ENCODE measurements at places on chromosomes 16 and 17.
A peak's percentile ranks its signal among the peaks of the same experiment; 100 is the strongest.

DNA sequence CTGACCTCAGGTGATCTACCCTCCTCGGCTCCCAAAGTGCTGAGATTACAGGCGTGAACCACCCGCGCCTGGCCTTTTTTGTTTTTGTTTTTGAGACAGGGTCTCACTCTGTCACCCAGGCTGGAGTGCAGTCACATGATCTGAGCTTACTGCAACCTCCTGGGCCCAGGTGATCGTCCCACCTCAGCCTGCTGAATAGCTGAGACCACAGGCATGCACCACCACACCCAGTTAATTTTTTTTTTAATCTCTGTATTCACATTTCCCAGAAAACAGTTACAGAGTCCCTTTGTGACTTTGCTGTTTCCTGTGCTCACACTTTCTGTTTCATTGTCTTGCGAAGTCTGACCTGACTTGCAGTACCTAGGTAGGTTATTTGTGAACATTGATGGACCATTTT lies 2.7 kb downstream of the CLUAP1 start:
- DNase-seq, result no peak

DNA sequence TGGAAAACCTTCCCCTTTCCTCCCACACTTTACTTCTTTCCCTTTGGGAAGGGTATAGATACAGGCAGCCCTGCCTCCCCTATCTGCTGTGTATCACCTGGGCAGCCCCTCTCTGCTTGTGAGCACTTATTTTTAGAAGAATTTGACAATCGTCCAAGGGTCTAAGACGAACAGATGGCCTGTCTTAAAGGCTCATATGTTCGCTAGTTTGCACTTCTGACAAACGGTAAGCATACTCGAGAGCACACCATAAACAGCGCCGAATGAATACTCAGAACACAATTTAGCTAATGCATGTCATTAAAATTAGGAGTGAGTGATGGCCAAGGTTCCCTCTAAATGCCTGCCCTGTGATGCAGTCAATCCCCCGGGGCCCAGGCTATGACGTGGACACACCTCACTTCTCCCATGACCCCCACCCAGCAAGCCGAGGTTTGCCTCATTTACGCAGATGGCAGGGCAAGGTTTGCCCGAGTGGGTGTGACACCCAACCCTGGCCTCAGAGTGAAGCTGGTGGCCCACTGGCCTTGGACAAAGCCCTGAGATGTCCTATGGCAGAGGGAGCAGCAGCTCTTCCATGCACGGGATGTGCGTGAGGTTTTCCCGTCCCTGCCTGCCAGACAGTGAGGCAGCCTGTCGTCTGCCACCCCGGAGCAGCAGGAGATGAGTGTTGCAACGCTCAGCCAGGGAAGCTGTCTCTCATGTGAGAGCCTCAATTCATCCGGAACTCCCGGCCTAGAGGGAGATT lies 125.2 kb downstream of the C16orf78 start:
- peak; percentile 46 for DNase-seq

GRCh38 chr16:11361701-11362451 lies 16.6 kb downstream of the RMI2 start:
- no peak for DNase-seq

GRCh38 chr17:59764292-59764741 lies 56.9 kb downstream of the VMP1 start:
- DNase-seq, result no peak

DNA sequence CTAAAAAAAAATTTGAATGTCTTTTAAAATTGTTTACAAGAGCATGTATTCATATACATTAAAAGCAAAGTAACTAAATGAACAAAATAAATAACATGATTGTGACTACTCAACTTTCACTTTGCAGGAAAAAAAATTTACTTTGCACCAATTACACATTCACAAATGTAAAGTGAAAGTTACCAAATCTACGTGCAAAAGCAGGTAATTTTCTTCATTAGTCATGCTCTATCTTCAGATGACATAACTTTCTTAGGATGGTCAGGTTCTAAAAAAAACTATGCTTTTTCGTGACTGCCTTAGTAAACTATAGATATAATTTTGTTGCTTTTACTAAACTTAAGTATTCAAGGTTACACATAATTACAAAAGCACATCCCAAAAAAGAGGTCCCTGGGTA lies 17.0 kb upstream of the ABCA10 start:
- no peak for DNase-seq

DNA sequence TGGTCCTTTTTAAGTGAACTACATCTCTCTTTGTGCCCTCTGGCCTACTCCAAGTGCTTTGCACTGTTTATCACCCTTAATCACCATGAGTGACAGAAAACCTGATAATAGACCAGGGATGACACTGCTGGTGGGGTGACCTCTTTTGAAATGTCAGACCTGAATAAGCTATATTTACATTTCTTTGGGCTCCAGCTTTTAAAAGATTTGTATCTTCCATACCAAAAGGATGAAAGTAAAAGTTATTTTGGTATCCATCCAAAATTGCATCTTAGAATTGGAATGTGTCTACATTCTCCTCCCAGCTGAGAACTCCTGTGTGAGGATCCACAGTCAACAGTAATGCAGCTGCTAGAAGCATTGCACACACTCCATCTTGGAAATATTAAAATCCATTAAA lies 370.0 kb downstream of the CDH11 start:
- DNase-seq, result no peak

DNA sequence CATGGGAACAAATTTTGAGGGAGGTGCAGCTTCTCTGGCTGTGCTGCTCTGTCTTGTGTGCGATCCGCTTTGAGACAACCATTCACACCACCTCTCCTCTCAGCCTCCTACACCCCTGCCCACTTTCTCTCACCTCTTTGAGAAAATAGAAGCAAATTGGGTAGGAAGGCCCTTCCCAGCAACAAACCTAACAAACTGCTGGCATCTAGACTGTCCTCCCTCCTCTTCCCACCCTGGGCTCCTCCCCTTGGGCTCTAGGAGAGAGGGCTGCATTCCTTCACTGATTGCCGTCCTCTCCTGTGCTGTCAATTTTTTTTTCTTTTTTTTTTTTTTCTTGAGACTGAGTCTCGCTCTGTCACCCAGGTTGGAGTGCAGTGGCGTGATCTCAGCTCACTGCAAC lies 13.5 kb downstream of the CDIPT start:
- no peak for DNase-seq

DNA sequence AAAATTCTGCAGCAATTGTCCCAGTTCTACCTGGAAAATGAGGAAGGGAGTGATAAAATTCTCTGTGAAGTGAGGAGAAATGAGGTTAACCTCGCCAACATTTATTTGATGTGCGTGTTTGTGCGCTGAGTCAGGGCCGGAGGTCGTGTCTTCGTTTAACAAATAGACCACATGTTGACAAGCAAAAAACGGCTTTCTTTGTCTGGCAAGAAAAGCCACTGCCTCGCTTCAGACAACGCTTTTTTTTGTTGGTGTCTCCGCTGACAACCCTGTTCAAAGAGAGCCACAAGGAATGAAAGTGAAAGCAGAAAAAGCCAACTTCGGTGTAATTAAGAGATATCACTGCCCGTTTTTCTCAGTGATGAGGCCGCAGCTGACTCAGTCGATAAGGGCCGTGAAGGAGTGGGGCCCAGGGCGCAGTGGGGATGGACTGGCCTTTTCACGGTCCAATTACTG lies 510.6 kb downstream of the CDH13 start:
- no peak for DNase-seq

DNA sequence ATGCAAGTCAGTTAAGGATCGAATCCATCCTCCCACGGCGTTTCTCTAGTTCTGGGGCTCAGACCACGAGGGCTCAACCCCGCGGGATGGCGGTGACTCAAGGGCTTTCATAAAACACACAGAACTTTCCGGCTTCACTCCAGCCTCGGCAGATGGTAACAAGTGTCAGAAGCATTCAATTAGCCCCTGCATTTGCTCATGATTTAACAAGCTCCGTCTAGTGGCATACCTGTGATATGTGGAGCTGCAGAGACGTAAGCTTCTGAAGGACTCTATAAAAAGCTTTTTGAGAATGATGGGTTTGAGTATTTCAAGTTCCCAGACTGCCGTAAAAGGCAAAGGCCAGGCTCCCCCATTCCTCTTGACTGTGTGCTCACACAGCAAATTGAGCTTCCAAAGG lies 91.3 kb upstream of the SEC14L1 start:
- DNase-seq, result peak; percentile 68

DNA sequence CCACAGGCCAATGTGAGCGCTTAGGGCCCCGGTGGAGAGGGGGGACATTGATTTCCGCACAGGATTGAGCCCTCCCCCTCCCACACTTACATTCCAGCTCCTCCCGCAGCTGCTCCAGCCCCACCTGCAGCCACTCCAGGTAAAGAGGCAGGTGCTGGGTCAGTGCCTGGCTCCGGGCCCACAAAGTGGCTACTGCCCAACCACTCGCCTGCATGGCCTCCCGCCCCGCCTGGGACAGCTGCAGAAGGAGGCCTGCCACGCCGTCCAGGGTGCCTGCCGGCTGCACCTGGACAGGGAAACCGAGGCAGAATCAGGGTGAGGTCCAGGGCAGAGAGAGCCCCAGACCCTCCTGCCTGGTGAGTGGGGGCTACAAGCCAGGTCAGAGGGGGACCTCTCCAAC lies 46.3 kb downstream of the RMI2 start:
- DNase-seq, result no peak

DNA sequence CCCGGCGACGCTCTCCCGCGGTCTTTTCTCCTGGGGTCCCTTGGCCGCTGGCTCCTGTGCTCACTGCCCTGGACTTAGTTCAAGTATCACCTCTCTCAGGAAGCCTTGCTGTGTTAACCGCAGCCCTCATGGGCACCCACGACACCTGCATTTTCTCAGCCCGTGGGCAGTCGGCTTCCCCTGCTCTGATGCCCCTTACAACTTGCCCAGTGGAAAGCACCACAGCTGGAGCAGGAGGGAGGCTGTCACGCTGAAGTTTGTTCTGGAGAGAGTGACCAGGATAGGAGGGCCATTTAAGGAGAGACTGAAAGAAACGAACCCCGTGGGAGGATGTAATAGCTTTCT lies 395 bp downstream of the STXBP4 start:
- DNase-seq, result no peak

GRCh38 chr17:81695801-81696200 lies 7.4 kb upstream of the MRPL12 start:
- DNase-seq, result no peak

DNA sequence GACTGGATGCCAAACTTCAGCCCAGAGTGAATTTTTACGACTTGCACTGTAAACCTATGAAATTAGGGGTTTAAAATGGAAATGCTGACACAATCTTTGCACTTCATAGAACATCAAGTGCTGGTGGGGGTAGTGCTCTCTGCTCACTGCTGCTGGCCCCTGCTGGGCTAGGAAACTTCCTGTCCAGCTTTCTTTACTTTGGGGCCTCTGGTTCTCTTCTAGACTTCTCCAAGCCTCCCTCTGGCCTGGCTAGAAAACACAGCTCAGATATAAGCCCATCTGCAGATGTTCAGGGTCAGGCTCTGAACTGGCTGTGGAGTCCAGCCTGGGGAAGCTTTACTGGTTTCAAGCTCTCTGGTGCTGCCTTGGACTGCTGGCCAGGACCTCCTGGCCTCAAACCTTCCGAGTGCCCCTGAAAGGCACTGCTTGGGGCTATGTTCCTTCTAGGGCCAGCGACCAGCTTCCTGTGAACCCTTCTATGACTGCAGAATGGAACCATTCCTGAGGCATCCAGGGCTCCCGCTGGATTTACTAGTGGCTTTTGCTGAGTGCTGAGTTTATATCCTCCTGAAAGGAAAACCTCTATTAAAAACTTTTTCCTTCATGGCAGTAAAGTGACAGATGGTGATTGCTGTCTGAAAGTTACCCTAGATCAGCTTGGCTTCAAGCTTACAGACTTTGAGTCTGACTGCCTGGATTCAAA lies 59.4 kb downstream of the TBX4 start:
- DNase-seq, result no peak

DNA sequence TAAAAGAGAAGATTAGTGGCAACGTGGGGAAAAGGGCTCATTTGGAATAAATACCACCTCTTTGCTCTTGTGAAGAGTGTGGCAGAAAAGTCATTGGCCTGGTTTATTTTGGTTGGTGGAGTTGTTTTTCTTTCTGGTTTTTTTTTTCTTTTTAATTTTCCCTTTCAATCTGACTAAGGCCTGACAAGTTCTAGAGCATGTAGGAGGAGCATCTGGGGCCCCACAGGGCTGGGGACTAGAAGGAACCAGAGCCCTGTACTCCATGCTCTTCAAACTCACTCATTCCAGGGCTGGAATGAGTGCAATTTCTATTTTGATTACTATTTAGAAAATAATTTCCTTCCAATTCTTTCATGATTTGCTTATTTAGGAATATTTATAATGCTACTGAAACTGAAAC lies 13.3 kb downstream of the IRX5 start:
- DNase-seq, result no peak

GRCh38 chr17:77365584-77366186 lies 224.9 kb downstream of the SEC14L1 start:
- DNase-seq, result no peak

DNA sequence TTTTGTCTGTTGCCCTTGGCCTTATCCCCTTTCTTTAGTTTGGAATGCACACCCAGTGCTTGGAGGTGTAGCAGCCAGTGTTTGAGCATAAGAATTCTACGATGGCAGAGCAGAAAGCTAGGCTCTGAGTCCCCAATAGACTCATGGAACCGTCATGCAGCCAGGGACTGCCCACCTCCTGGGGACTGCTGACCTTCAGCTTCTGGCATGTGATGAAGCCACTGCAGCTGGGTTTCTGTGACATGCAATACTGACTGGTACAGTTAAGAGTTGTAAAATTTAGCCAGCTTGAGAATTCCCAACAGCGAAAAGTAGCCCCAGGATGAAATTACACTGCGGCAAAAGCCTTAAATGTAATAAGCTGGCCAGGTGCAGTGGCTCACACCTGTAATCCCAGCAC lies 9.0 kb upstream of the MAP3K14 start:
- no peak for DNase-seq

- no peak for DNase-seq
Measured at GRCh38 chr17:6712854-6713129, 377 bp downstream of the SLC13A5 start.

DNA sequence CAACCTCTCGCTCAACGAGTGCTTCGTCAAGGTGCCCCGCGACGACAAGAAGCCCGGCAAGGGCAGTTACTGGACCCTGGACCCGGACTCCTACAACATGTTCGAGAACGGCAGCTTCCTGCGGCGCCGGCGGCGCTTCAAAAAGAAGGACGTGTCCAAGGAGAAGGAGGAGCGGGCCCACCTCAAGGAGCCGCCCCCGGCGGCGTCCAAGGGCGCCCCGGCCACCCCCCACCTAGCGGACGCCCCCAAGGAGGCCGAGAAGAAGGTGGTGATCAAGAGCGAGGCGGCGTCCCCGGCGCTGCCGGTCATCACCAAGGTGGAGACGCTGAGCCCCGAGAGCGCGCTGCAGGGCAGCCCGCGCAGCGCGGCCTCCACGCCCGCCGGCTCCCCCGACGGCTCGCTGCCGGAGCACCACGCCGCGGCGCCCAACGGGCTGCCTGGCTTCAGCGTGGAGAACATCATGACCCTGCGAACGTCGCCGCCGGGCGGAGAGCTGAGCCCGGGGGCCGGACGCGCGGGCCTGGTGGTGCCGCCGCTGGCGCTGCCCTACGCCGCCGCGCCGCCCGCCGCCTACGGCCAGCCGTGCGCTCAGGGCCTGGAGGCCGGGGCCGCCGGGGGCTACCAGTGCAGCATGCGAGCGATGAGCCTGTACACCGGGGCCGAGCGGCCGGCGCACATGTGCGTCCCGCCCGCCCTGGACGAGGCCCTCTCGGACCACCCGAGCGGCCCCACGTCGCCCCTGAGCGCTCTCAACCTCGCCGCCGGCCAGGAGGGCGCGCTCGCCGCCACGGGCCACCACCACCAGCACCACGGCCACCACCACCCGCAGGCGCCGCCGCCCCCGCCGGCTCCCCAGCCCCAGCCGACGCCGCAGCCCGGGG lies 1.3 kb downstream of the FOXC2 start:
- no peak for DNase-seq

- no peak for DNase-seq
Measured at GRCh38 chr17:36869856-36870719, 67.2 kb upstream of the LHX1 start.
